ENCODE measurements at places on chromosomes 2 and 18. TPM values are rescaled to one million over a fixed set of nuclear protein-coding genes. Genes with fewer than 3 reads are reported as not detected.

DNA sequence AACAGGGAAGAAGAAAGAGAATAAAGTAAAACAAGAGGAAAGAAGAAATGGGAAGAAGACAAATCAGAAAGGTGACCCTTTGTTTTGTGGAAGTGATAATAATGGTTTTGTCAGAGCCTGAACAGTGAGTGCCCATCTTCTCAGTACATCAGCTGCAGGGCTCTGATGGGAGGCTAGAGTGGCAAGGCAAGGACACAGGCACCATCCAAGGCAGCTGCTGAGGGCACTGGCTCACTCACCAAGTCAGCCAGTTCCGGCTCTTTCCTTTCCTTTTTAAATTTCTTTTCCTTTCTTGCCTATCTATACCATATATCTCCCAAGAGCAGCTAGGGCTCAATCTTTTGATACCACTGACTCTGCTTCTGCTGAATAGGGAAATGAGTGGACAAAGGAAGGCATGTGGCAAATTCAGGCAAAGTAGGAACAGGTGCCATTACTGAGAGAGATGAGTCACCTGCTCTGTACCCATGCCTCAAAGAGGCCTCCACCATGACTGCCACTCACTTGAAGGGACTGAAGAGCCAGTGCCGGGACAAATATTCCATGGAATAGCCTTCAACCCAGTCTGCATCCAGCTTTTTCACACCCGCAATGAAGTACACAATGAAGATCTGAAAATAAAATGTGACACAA lies 6.2 kb downstream of the GGCX start:
- no peak for DNase-seq

DNA sequence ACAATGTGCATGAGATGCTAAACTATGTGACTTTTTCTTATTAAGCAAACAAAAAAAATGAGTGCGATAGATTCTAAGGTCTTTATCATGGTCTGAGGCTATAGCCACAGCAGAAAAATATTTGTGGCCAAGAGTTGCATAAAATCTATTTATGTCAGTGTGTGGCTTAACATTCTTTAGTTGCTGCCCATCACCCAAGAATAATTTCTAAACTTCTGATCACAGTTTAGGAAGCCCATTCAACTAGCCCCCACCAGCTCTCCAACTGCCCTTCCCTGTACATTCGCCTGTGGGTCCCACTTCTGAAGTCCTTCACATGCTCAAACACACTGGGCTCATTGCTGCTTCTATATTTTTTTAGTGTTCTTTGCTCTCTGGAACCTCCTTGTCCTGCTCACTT lies 107.1 kb downstream of the CTNNA2 start:
- DNase-seq, result no peak

- peak; percentile 97 for DNase-seq
These were observed 115.7 kb upstream of the LRATD1 start for GRCh38 chr2:14516844-14517243.

DNA sequence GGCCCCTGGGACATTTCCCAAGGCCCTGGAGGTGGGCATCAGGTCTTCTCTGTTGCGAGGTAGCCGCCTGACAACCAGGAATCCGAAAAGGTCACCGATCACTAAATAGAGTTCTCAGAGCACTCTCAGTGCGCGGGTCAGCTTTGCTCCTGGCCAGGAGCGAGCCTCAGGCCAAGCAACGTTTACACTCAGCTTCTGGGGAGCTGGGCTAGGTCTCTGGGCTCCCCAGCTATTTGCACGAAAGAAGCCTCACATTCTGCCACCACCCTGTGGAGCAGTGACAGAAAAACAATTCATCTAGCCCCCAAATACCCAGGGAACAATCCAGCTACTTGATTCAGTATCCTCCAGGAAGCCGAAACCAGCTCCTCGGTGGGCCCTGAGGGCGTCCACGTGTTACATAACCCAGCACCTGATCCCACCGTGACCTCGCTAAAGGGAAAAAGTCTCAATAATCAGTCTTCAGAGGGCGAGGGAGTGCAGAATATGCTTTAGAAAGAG lies 3.3 kb downstream of the SH3BP4 start:
- no peak for DNase-seq

ABCB11 gene
- 0.26 TPM for total RNA-seq

TGFA gene
- total RNA-seq, result 111 TPM

DNA sequence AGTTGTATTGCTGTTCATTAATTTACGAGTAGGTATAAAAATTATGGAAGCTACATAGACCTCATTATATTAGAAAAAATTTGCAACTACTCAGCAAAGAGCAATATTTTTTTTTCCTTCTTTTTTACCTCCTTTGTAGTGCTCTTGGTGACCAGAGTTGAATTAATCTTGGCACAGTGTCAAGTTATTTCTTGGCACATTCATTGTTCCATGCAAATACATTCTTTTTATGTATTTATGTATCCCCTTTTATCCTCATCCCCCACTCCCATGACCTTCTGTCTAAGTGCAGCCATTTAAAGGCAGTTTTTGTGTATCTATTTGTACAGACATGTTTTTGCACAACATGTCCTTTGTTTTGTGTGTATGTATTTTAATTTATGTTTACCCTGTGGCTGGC lies 224.5 kb downstream of the CCDC102B start:
- no peak for DNase-seq

GRCh38 chr18:31835528-31836133 lies 75.0 kb upstream of the SLC25A52 start:
- DNase-seq, result peak; percentile 7

- DNase-seq, result peak; percentile 90
These were observed 123.7 kb upstream of the KLF7 start for GRCh38 chr2:207289295-207290018.

- DNase-seq, result no peak
These were observed 418.0 kb downstream of the TMEM182 start for GRCh38 chr2:103179798-103180197.

DNA sequence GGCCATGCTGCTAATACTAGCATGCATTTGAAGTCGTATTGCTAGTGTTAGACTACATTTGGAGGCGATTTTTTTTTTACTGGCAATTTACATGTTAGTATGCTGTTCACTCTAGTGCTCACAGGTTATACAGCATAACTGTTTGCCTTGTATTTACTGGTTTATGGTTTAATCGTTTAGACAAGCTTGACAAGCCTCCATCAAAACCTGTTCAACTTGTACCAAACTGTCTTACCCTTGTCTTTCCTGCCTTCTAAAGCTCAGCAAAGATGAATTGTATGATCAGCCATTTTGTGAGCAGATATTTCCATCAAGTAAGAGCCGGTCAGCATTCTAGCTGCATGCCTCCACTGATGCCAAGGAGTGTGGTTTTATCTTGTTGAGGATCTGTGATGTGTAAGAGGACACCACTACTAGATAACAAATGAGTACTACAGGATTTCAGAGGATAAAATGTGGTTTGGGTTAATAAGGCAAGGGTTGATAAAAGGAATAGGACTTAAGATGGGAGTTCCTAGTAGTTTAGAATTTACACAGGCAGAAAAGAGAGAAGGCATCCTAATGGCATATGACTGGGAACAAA lies 68.4 kb upstream of the ITM2C start:
- DNase-seq, result peak; percentile 27

UPP2 gene
- total RNA-seq, result not detected

- DNase-seq, result peak; percentile 41
These were observed 3.1 kb downstream of the WNT10A start for GRCh38 chr2:218883491-218884490.

GRCh38 chr2:122203523-122203922 lies 448.1 kb downstream of the TSN start:
- DNase-seq, result peak; percentile 70

CIB4 gene
- not detected for total RNA-seq

RIT2 gene
- total RNA-seq, result not detected

SERPINB13 gene
- total RNA-seq, result 48.0 TPM

MDH1 gene
- 109 TPM for total RNA-seq

SLC16A14 gene
- total RNA-seq, result 2.4 TPM

DNA sequence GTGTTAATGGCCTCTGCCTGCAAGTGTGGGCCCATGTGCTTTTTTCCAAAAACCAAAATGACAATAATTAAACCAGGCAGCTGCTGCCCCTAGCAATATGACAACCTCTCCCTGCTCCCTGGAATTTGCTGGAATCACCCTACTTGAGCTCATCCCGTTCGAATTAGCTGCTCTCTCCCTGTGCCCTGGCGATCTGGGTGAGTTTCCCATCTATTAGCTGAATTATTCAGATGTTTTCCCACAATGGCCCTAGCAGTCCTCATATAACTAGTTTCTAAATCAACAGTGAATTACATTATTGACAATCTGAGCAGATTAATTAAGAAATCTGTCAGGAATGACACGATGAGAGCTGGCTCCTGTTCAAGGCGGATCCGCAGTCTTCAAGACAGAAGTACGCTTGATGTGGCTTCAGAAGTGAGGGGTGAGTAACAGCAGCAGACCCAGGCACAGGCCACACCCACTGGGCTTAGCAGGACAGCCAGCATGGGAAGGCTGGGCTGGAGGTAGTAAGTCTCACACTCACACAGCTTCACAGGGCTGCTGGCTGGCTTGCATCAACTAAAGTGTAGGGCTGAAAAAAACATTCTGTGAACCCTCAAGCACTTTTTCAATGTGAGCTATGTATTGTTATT lies 366.2 kb upstream of the ID2 start:
- peak; percentile 5 for DNase-seq

GRCh38 chr18:45376193-45376592 lies 239.1 kb upstream of the SLC14A2 start:
- no peak for DNase-seq

GRCh38 chr2:42843131-42843530 lies 50.7 kb upstream of the HAAO start:
- no peak for DNase-seq

SLC20A1 gene
- 47.7 TPM for total RNA-seq

DNA sequence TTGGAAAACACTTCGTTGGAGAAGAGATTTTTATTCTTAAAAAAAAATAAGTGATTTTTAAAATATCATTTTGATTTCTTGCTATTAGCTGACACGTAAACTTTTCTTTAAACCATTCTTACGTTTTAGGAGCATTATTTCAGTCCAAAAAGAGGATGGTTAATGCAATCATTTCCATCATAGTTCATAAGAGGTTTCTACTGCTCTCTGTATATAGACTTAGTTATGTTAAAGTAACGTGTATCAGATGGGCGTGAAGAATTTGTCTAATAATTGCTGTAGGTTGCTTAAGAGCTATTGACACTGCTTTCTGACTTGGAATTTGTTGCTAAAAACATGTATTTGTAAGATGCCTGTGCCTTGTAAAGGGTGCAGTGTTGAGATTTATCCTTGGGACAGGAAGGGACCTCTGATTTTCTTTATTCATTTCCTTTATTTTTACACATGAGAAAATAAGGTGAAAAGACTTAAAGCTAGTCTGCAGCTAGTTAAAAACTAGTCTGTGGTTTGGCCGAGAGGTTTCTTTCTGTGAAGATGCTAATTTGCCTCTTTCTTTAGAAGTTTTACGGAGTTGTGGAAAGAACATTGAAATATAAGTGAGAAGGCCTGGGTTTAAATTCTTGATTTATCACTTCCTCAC lies 2.9 kb downstream of the ANKRD12 start:
- no peak for DNase-seq

PLEKHB2 gene
- 204 TPM for total RNA-seq

RAB17 gene
- total RNA-seq, result 2.4 TPM

- DNase-seq, result no peak
These were observed 234.5 kb downstream of the RBM43 start for GRCh38 chr2:151027151-151027550.

GRCh38 chr2:219155054-219155644 lies 5.5 kb downstream of the NHEJ1 start:
- DNase-seq, result peak; percentile 59

Data from bronchial epithelial cell (primary cell).